ENCODE measurements at places on chromosomes 5 and 9. TPM values are rescaled to one million over a fixed set of nuclear protein-coding genes. Genes with fewer than 3 reads are reported as not detected.

C5orf24 gene
- total RNA-seq = 29.9 TPM

- peak; percentile 19 for DNase-seq
Measured at GRCh38 chr9:32581512-32582143, 8.7 kb upstream of the NDUFB6 start.

CTXN3 gene
- total RNA-seq = not detected

CBY3 gene
- total RNA-seq = 0.44 TPM

GRCh38 chr5:168165221-168165914, 126.1 kb upstream of the WWC1 start:
- no peak for DNase-seq

TNFSF8 gene
- total RNA-seq = 49.3 TPM

GRCh38 chr5:1930501-1930879, 47.8 kb upstream of the IRX4 start:
- no peak for DNase-seq

MCTP1 gene
- total RNA-seq = 0.44 TPM

- no peak for DNase-seq
Measured at GRCh38 chr5:17204133-17204489, 13.3 kb upstream of the BASP1 start.

GRXCR2 gene
- total RNA-seq = not detected

GRCh38 chr5:1751864-1752822, 47.5 kb downstream of the MRPL36 start:
- no peak for DNase-seq

GRCh38 chr5:151225475-151225874, 1.6 kb upstream of the CCDC69 start:
- DNase-seq = no peak

All from CD8-positive, alpha-beta T cell (primary cell).